Muscle of leg (tissue), 16 donors: ENCODE measurements at places on chromosomes 5 and 9. TPM values are rescaled to one million over a fixed set of nuclear protein-coding genes. Genes with fewer than 3 reads are reported as not detected.

DNA sequence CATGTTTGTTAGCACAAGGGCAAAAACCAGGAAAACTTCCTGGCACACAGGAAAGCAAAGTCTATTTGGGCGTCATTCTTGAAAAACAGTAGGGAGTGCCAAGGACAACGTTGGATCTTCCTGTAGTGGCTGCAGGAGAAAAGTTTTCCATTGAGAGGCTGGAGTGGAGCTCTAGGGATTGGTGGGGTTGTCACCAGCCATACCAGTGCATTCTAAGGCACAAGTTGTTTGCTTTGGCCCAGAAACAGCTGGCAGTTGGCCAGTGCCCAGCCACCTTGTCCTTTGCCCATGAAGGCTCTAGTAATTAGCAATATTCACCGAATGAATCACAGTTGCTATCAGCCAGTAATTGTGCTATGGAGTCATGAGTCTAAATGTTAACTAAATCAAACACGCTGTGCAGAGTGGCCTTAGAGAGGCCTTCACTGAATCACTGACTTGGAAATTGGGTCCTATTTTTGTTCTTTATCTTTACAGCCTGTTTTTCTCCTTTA, 26.4 kb downstream of the TNFSF15 start:
- DNase-seq: no peak

The PLPP7 gene
- total RNA-seq: 52.4 TPM

GRCh38 chr5:206927-207536, 10.9 kb downstream of the CCDC127 start:
- no peak for DNase-seq

DNA sequence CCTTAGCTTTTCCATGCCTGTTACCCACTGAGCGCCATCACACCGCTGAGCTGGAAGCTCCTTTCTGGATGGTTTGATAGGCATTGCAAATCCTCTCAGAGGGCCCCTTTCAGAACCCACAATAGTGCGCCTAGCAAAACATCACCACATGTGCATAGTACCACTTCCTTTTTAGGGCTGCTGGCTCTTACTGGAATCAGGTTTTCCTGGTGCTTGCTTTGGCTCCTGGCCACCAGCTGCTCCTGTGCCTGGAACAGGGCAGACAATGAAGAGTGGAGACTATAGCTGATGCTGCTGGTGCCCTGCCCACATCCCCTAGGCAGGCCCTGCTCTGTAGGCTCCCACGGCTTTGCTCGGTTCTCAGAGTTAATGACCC, 163.6 kb upstream of the SEMA6A start:
- DNase-seq: no peak

- no peak for DNase-seq
These were observed 12.6 kb upstream of the KIAA1958 start for GRCh38 chr9:112473986-112474385.

GRCh38 chr5:149143470-149143869, 2.2 kb downstream of the ABLIM3 start:
- DNase-seq: no peak

DNA sequence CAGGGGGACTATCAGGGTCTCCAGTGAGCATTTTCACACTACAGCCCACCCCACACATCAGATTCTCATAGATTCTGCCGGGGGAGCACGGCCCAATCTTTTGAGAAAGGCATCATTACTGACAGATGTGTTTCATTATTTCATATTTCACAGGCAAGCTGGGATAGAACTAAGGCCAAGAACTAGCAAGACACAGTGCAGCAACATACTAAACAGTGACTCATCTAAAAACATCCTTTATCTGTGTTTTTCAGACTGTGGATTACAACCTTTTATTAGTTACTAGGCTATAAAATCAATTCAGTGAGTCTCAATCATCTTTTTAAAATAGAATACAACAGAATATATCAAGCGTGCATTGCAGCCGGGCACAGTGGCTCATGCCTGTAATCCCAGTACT, 59.8 kb downstream of the CPLANE1 start:
- no peak for DNase-seq

GRCh38 chr9:130058887-130059286, 5.2 kb downstream of the GPR107 start:
- no peak for DNase-seq

DNA sequence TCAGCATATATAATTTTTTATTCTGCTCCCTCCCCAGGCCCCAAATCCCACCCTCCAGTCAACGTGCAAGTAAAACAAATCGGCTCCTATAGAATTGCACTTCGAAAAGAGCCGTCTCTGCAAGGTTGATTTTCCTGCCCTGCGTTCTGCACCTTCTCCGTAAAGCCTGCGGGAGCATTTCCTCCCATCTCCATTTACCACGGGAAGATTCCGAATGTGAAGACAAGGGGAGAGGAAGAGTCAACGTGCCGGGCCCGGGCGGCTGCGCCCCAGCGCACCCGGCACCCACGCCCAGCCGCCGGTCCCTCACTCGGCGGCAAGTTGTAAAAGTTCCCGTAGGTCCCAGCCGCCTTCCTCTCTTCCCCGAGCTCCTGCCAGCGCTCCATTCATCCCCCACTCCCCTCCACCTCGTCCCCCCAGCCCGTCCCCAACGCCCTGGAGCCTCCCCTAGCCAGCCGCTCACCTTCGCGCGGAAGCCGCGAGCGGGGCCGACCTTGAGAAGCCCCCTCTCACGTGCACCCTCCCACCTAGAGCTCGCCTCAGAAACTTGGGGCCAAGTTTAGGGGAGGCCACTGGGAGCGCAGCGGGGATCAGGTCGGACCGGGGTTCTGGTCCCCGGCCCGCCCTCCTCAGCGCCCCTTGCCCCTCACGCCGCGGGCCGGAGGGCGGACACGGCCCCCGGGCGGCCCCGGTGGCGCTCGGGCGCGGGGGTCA, 431 bp downstream of the BNC2 start:
- DNase-seq: no peak

DNA sequence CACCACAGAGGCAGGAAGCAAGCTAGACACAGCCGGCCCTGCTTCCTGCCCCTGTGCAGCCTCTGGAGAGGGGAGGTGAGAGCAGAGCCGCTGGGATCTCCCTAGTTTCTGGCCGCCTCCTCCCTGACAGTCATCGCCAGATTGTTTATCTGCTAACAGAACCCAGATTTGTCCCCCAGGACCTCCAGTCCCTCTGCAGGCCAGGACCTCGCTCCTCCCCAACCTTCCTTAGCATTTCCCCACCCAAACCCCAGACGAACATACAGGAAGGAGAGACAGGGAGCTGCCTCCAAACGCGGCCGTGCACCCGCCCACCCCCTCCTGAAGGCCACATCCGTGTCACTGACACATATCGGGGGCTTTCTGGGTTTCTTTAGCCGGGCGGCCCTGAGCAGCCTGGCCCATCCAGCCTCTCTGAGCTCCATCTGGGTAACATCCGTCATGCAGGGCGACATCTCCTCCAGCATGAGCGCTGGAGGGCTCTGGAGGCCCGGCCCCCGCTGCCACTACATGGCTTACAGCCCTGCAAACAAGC, 47.5 kb downstream of the DBH start:
- DNase-seq: no peak

The CFAP77 gene
- total RNA-seq: not detected

- no peak for DNase-seq
These were observed 39.2 kb upstream of the EQTN start for GRCh38 chr9:27336126-27336525.

The SH3GL2 gene
- total RNA-seq: 0.09 TPM

DNA sequence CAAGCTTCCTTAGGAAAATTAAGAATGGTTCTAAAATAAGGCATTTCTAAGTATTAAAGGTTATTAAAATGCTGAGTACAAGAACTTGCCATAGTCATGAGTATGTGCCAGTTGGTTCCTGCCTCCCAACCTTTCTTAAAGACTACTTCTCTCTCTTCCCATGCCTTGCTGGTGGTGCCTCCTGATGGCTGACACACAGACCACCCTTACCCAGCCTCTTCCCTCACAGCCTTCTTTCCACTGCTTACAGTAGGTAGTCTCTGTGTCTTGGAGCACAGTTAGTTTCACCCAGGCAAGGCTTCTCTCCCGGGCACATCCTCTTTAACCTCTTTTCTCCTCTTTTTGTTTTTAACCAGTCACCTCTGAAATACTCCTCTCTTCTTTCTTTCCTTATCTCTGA, 20.6 kb upstream of the GPR150 start:
- DNase-seq: no peak

The SLC6A18 gene
- not detected for total RNA-seq

- peak; percentile 42 for DNase-seq
These were observed 20.5 kb downstream of the CSF1R start for GRCh38 chr5:150065886-150066285.

- no peak for DNase-seq
These were observed 491.2 kb upstream of the TLE4 start for GRCh38 chr9:79080536-79080935.

- DNase-seq: no peak
These were observed 2.4 kb downstream of the BBLN start for GRCh38 chr9:128162215-128163026.

DNA sequence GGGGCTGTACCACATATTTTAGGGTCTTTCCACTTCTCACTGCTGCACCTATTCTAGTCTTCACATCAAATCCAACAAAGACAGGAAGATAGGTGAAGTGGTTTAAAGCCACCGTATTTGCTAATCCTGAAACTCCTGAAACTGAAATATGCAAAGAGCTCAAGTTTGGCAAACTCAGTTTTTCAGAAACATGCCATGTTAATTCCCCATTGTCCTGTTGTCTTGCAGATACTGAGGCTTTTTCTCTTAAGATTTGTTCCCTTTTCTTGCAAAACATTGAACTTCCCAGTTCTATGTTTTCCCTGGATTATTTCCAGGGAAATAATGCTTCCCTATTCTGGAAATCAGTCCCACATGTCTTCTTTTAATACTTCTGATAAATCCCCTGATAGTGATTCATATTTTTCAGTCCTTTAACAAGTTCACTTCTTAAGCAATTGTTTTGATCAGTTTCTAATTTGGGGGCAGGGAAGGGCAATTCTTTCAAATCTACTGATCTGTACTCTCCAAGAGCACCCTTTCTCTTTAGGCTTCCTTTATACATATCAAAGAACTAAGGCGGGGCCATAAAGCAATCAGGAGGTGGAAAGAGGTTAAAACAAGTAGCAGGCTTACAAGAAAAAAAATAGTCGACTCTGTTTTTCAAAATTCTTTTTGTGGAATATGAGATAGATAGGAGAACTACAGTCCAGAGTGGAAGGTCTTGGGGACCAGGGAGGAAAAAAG, 648.5 kb downstream of the BNC2 start:
- peak; percentile 54 for DNase-seq

The SPINK4 gene
- 0.31 TPM for total RNA-seq

The SHISAL2B gene
- total RNA-seq: 0.98 TPM

DNA sequence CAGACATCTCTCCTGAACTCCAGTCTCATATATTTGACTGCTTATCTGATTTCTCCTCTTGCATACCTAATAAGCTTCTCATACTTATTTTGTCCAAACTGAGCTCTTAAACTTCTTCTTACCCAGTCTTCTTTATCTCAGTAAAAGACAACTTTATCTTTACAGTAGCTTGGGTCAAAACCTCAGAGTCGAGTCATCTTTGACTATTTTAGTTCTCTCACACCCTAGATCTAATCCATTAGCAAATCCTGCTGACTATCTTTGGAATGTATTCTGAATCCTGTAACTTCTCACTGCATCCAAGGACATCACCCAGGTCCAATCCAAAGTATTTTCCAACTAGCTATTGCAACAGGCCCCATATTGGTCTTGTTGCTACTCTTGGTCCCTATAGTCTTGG, 11.8 kb upstream of the JAK2 start:
- no peak for DNase-seq

GRCh38 chr9:36137392-36138004, 965 bp downstream of the GLIPR2 start:
- DNase-seq: peak; percentile 74

DNA sequence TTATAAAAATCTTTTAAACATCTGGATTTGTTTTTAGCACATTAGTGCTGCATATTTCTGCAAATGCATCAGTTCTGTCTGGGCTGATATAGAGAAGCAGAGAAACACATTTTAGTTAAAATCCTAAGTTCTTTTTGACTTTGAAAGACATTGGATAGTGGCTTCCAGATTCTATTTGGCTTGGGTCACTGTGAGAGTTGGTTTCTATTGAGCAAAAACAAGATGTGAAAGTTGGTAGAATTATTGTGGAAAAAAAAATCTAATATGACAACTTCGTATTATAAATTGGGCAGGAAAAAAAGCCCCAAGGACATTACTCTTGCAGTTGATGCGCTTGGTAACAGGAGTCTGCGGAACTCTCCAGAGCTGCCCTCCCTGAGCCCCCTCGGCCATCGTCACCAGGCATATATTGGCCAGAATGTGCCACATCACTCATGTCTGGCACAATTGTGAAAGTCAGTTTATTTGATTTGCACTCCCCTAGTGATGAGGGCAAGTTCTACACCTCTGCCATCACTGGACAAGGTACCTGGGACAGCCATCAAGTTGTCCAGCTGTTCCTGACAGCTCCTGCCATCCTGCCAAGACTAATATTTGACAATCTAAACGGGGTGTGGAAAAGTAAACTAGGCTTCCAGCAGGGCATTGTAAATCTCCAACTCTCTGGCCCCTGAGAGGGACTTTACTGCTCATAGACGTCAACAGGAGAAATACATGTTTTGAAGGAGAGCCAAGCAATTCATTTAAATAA, 334.5 kb downstream of the TENT4A start:
- DNase-seq: peak; percentile 70

The PRR16 gene
- 6.0 TPM for total RNA-seq

GRCh38 chr9:136657974-136658848, 4.5 kb upstream of the EGFL7 start:
- peak; percentile 6 for DNase-seq

The LCN2 gene
- 0.09 TPM for total RNA-seq

- DNase-seq: peak; percentile 54
These were observed 22.7 kb upstream of the SMIM23 start for GRCh38 chr5:171762903-171763302.

The LPCAT1 gene
- 23.6 TPM for total RNA-seq

The NIM1K gene
- total RNA-seq: 0.22 TPM

DNA sequence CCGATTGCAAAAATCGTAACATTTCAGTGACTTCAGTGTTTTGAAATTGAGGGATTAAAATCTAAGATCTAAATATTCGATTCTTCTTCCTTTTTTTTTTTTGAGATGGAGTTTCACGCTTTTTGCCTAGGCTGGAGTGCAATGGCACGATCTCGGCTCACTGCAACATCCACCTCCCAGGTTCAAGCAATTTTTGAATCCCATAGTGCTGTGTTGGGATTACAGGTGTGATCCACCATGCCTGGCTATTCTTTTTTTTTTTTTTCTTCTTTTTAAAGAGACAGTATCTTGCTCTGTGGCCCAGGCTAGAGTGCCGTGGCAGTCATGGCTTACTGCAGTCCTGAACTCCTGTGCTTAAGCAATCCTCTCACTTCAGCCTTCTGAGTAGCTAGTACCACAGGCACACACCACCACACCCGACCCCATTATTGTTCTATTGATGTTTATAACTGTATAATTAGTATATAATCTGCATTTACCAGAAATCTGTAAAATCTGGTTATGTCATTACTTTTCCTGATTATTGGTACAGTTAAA, 42.7 kb downstream of the NSD1 start:
- no peak for DNase-seq
